ENCODE measurements at places on chromosomes 4 and X.

DNA sequence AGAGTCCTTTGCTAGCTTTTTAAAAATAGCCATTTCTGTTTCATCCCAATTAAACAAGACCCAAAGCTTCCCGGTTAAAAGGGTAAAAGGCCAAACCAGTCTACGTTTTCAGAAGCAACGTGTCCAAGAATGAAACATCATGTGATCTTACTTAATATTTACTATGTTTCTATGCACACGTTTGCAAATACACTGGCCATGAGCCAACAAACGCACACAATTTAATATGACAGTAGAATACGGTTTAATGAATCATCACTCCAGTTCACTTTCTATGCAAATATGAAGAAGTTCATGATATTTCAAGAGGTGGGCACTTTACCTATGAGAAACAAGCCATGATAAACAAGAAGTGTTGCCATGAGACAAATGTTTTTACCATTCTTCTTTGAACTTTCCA is 4.3 kb downstream of the NR0B1 start:
- no peak for DNase-seq

GRCh38 chr4:169252339-169253112 is 18.2 kb downstream of the SH3RF1 start:
- no peak for DNase-seq

DNA sequence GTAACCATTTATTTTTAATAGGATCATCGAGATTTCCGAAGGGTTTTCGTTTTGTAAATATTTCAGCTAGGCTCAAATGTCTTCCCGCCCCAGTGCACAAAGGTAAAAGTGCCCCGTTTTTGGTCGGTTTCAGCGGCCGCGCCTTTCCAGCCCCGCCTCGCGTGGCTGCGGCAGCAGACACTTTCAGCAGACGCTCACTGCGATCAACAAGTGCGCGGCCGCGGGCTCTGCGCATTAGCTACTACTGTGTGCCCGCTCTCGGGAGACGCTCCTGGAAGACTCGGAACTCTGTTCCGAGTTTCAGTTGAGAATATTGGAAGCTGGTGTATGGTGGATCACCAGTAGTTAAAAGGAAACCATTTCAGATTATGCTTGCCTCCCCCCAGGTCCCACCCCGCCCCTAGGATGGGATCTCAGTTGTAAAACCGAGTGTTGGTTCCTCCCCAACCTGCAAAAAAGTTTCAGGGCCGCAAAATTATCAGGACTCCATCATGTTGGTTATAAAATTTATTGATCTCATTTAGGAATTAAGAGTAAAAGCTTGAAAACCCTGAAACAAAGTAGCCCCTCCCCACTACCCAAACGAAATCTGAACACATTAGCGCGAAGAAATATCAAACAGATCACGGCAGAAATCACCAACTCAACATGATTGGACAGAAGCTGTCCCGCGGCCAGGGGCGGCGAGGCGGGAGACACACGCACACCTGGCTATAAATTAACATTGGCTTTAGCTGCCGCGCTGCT is 2.2 kb downstream of the SOX3 start:
- no peak for DNase-seq

DNA sequence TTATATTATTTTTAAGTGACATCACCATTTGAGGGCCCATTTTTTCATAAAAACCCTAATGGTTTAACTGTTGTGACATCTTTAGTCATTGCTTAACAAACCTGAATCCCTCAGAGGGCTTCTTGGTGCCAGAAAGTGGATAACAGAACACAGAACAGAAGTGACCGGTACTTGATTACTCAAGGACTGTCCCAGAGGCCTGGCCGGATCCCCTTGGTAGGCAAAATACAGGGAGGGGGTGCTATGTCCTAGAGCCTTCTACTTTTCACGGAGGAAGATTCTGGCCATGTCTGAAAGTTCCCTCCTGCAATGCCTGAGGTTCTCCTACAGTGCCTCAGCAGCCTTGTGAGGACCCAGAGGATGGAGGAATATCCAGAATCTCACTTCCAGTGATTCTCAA is 94.3 kb upstream of the DCLK2 start:
- DNase-seq = no peak

DNA sequence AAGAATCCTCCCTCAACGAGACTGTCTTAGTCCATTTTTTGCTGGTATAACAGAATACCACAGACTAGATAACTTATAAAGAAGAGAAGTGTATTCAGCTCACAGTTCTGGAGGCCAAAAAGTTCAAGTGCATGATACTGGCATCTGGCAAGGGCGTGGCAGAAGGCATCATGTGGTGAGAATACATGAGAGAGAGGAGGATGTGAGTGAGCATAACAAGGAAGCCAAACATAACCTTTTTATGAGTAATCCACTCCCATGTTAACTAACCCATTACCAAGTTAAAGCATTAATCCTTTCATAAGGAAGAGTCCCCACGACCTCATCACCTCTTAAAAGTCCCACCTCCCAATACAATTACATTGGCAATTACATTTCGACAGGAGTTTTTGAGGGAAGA is 504.6 kb downstream of the IQCM start:
- DNase-seq = no peak

GRCh38 chr4:85861064-85861765 is 386.3 kb downstream of the ARHGAP24 start:
- no peak for DNase-seq

- no peak for DNase-seq
Measured at GRCh38 chrX:124720532-124720931, 374.2 kb downstream of the SH2D1A start.

DNA sequence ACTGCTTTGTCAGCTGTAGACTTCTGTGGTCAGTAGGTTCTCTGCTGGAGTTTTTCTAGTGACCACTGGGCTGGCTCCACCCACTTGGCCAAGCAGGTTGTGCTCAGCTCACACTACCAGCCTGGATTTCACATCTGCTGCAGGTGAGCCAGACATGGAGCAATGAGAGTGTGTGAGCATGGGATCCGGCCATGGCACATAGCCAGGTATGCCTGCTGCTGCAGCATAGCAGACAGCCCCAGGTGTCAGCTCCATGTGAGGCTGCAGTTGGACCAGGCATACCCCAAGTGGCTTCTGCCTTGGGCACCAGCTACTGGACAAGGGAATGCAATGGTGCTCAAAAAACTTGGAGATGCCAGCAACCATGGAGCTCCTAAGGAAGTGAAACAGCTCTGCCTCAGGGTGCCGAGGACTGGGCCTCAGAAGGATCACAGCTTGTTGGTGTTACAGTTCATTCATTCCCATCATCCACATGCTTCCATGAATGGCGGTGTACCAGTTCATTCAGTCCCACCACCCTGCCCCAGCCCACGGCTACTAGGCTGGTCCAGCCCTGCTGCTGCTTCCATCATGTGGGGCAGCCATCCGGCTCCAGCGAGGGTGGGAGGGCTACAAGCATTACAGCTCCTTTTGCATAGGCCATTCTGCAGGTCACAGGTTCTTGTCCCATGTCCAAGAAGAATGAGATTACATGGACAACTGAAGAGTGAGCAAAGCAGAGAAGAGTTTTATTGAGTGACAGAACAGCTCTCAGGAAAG is 389.1 kb upstream of the PCDH7 start:
- no peak for DNase-seq

DNA sequence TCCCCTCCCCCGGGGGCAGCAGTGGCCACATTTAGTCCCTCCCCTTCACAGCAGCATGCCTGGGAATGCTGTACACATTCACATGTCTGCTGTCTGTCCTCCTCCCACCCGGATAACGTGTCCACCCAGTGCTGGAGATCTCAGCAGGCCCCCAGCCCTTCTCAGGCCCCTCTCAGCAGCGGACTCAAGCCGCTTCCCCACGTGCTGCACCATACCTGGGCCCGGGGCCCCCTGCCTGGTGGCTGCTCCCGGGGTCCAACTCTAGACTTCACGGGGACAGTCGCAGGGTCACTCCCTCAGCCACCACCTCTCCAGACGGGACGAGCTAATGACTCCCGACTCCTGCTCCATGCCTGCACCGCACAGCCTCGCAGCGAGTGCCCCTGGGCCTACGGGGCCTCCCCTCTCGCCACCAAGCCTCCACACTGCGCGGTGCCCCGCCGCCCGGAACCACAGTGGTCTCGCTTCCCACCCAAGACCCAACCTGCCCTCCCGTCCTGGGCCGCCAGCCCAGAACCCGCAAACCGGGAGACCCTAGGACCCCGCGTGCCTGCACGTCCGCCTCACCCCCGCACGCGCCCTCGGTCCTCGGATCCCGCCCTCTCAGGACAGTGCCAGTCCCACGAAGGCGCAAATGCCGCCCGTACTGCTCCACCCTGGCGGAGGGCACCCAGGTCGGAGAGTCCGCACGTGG is 1.3 kb upstream of the PCGF3 start:
- DNase-seq = no peak

GRCh38 chr4:74900862-74901261 is 32.1 kb upstream of the PARM1 start:
- DNase-seq = no peak

GRCh38 chrX:113770071-113770470 is 813.8 kb upstream of the HTR2C start:
- no peak for DNase-seq
